CD4-positive, alpha-beta memory T cell (primary cell): ENCODE measurements at places on chromosomes 1 and 21.
A peak's percentile ranks its signal among the peaks of the same experiment; 100 is the strongest.

DNA sequence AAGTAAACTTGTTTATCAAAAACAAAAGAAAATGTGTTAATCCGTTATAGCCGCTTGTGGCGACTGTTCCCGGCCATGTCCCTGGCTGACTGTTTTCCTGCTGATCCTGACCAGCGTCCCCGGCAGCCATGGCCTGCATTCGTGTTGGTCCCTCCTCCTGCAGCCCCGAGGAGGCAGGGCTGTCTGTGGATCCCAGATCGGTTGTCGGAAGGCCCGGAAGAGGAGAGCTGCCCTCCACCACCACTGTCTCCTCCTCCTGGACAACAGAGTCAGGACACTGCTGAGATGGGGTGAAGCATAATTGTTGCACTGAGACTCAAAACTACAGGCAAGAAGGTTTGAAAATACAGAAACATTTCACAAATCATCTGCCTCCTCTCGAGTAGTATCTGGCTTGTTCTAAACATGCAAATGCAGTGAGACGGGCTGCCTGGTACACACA, 3.6 kb upstream of the MXRA8 start:
- DNase-seq: no peak

- DNase-seq: no peak
Measured at GRCh38 chr1:184556665-184557064, 169.8 kb downstream of the C1orf21 start.

GRCh38 chr1:109477821-109478220, 5.9 kb upstream of the ATXN7L2 start:
- DNase-seq: no peak

GRCh38 chr1:94821636-94822305, 1.6 kb downstream of the SLC44A3 start:
- no peak for DNase-seq

GRCh38 chr1:18203645-18204044, 96.0 kb downstream of the IGSF21 start:
- DNase-seq: no peak

- DNase-seq: no peak
Measured at GRCh38 chr1:210770396-210770984, 363.5 kb downstream of the KCNH1 start.

GRCh38 chr21:35855484-35855883, 204.8 kb downstream of the SETD4 start:
- no peak for DNase-seq

DNA sequence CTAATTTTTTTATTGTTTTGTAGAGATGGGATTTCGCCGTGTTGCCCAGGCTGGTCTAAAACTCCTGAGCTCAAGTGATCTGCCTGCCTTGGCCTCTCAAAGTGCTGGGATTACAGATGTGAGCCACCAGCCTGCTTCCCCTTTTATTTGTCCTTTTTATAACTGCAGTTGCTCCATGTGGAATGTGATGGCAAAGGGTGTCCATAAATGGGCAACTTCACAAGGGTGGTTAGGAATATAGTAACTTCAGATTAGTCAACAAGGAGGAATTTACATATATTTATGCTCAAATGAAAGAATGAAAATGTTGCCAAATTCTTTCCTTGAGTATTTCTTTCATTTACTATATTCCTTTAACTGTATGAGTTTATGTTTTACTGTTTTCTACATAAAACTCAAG, 182.9 kb downstream of the BACH1 start:
- no peak for DNase-seq

DNA sequence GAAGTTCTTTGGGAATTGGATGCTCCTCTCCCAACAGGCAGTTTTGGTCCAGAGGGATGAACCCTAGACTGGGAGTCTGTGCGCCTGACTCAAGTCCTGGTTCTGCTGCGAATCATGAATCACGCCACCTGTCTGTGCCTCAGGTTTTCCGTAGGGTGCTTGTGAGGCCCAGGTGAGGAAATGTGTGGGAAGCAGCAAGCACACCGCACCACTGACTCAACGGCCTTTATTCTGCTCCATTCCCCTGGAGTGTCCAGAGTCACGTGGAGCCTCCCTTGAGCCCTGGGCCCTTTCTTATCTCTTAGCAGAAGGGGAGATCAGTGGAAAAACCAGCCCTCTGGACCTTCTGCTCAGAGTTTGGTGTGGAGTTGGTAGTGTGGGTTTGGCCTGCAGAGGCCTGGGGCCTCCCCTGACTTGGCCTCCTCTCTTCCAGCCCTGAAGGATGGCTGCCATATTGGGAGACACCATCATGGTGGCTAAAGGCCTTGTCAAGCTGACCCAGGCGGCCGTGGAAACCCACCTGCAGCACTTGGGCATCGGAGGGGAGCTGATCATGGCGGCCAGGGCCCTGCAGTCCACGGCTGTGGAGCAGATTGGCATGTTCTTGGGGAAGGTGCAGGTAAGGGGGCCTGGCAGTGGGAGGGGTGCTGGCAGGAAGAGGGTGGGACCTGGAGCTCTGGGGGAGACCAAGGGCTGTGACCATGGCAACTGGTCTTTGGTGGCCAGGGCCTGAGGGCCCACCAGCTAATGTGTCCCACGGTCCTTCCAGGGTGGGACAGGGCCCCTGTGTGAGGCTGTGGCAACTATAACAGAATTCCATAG, 21.1 kb downstream of the COQ8A start:
- DNase-seq: no peak

- DNase-seq: no peak
Measured at GRCh38 chr1:208165659-208166058, 78.5 kb downstream of the PLXNA2 start.

- DNase-seq: peak; percentile 35
Measured at GRCh38 chr1:17494114-17494729, 45.3 kb upstream of the ARHGEF10L start.

DNA sequence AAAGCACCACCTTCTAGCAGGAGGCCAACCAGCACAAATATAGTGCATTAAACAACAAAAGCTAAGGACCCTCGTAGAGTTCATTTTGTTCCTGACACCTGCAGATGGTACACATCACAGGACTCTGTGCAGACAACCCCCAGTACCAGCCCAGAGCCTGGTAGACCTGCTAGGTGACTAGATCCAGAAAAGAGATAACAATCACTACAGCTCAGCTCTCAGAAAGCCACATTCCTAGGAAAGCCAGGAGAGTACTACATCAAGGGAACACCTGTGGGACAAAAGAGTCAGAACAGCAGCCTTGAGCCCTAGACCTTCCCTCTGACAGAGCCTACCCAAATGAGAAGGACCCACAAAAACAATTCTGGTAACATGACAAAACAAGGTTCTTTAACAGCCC, 344.7 kb upstream of the PTBP2 start:
- DNase-seq: no peak

DNA sequence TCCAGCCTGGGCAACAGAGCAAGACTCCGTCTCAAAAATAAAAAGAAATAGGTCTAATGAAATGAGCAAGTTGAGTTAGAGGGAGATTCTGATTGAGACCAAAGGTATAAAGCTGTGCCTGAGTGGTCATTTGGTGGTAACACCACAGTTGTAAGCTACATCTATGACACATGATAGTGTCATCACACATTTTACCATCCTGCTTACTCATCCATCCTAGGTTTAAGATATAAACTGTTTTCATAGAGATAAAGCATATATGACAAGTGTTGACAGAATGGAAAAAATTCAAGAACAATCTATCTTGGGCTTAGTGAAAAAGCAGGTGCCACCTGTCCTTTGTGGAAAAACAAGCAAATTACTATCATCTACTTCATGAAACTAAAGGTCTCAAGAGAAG, 7.1 kb upstream of the CFAP141 start:
- no peak for DNase-seq

DNA sequence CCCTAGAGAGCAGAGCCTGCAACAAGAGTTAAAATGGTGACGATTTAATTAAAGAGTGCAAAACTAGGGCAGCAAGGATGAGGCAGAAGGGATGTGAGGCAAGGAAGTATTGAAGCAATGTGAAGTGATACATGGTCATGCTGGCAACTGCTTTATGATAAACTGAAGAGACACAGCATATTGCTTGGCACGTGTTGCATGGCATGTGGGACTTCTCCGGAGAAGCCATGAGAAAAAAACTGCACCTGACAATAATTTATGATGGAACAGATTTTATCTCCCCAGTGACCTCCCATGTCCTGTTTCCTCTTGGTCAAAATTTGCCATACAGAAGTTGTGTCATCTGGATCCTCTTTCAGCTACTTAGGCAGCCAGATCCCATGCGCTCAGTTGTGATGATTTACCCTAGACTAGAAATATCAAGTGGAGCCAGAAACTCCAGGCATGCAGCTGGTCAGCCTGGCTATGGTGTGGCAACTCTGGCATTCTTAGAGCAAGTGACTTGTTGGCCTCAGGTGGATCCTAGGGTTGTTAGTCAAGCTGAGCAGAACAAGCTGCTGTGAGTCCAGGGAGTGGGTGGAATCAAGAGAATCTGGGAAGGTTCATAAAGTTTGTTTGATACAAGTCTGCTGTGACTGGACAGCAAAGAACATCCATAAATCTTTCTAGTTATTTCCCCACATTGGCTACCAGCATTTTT, 611.4 kb upstream of the USP24 start:
- no peak for DNase-seq

DNA sequence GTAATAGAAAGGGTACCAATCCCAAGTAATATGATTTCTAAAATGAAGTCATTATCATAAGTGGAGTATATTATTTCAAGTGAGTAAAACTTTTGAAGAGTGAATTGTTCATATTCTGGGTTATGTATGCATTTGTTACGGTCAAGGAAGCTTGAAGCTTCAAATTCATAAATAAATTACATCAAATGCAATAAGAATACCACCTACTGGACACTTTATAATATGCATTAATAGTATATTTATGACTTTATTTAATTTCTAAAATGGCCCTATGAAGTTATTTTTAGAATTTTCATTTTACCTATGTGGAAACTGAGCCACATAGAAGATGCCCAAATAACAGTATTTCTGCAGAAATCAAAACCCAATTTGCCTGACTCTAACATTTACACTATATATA, 260.6 kb downstream of the SMYD3 start:
- no peak for DNase-seq

GRCh38 chr1:26907071-26907917, 6.5 kb downstream of the NR0B2 start:
- DNase-seq: no peak

DNA sequence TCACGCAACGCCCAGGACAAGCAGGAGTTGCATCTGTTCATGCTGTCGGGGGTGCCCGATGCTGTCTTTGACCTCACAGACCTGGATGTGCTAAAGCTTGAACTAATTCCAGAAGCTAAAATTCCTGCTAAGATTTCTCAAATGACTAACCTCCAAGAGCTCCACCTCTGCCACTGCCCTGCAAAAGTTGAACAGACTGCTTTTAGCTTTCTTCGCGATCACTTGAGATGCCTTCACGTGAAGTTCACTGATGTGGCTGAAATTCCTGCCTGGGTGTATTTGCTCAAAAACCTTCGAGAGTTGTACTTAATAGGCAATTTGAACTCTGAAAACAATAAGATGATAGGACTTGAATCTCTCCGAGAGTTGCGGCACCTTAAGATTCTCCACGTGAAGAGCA, 60.4 kb upstream of the ZNF326 start:
- no peak for DNase-seq
